ENCODE measurements at places on chromosomes 5 and 9. TPM values are rescaled to one million over a fixed set of nuclear protein-coding genes. Genes with fewer than 3 reads are reported as not detected.

DNA sequence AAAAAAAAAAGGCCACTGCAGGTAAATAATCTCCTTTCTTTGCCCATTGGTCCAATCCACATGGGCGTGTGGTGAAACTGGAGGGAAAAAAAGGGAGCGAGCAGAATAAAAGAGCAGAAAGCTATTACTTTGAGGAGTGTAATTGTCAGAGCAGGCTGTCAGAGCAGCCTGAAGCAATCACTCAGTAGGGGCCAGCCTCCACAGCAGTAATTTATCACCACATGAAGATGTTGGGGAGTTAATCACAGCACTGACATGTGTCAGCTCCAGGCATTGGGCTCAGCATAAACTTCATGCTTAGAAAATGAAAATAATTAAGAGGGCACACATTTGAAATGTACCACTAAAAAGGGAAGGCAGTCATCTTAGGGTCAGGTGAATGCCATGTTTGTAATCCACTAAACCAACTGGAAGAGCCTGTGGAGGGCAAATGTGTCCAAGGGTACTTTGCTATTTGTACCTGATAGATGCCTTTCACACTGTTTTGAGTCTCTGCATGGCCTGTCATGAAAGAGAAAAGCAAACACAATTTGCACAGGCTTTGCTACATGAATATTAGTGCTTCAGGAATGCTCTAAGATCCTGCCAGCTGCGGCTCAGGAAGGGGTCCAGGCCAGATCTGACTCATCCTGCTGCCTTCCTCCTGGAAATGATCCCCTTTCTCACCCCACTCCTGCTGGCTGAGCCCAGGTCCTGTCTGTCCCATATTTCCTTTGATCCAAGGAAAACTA is 2.9 kb upstream of the PTGER4 start:
- DNase-seq, result no peak

GRCh38 chr5:67187006-67187715 is 9.4 kb downstream of the CD180 start:
- no peak for DNase-seq

DNA sequence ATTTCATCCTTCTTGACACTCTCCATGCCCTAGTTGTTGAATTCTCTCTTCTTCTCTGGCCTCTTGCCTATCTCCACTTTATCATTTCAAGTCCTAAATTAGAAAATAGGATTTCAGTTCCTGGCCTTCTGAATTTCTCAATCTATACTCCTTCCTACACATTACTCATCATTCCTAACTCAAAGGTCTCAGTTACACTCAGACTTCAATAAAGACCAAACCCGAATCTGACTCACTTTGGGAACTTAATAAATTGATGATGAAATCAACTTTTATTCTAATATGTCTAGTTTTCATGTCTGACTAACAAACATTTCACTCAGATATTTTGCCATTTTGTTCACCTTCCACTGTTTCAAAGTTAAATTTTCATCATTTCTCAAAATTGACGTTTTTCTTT is 113.6 kb upstream of the TSLP start:
- DNase-seq, result no peak

Gene SLC6A19
- not detected for total RNA-seq

Gene CFAP157
- not detected for total RNA-seq

Gene KIF2A
- total RNA-seq, result 30.2 TPM

Gene TSSK1B
- total RNA-seq, result 1.2 TPM
